T-helper 9 cell (primary cell): ENCODE measurements at places on chromosomes 4 and X.

DNA sequence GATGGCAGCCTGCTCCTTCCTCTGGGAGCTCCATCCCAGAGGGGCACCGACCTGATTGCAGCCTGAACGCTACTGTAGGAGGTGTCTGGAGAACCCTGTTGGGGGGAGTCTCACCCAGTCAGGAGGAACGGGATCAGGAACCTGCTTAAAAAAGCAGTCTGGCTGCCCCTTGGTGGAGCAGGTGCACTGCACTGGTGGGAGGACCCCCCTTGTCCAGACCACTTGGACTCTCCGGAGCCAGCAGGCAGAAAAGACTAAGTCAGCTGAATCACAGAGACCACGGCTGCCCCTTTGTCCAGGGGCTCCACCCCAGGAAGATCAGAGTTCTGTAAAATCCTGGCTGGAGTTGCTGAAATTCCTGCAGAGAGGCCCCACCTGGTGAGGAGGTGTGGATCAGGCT is 67.3 kb upstream of the MAGEB18 start:
- DNase-seq, result no peak

- no peak for DNase-seq
Measured at GRCh38 chr4:105122350-105122749, 24.3 kb upstream of the TET2 start.

DNA sequence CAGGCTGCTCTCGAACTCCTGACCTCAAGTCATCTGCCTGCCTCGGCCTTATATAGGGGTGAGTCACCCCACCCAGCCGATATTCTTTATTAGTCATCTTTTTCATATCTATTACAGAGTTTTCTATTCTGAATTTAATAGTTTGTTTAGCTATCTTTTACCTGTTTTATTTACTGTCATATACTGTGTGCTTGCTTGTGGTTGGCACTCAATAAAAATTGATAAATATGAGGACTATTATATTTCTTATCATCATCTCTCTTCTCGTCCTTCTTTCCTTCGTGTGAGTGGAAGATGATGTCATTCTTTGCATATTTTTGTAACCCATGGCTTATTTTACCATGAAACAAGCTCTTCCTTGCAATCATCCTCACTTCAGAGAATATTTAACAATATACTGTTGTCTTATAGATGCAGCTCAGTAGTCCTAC is 265.5 kb downstream of the ARHGAP24 start:
- DNase-seq, result no peak

GRCh38 chr4:76624241-76624681 is 189.2 kb downstream of the SHROOM3 start:
- DNase-seq, result no peak

GRCh38 chrX:38233891-38234667 is 13.4 kb upstream of the SRPX start:
- no peak for DNase-seq

- DNase-seq, result no peak
Measured at GRCh38 chr4:94365304-94365703, 22.7 kb upstream of the HPGDS start.

DNA sequence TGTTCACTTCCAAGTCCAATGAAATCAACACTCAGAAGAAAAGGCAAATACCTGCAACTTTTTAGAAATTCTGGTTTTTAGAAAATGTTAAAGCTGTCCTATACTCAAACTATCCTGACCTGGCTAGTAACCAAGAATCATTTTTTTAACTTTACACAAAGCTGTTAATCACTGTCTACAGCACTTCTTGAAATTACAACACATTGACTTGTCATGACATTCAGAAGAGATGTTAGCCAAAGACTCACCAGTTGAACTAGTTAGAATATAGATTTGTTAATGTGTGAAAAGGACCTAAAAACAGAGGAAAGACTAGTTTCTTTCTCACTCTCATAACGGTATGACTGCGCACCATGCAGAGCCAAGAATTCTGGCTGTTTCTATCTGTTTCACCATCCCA is 98.8 kb downstream of the COX18 start:
- DNase-seq, result no peak

GRCh38 chrX:47807548-47807947 is 29.2 kb upstream of the ZNF81 start:
- no peak for DNase-seq

GRCh38 chr4:175297965-175298565 is 379.9 kb downstream of the ADAM29 start:
- no peak for DNase-seq
